ENCODE measurements at places on chromosomes 3 and 15.

GRCh38 chr3:62622553-62623174 lies 249.3 kb upstream of the FEZF2 start:
- DNase-seq = no peak

DNA sequence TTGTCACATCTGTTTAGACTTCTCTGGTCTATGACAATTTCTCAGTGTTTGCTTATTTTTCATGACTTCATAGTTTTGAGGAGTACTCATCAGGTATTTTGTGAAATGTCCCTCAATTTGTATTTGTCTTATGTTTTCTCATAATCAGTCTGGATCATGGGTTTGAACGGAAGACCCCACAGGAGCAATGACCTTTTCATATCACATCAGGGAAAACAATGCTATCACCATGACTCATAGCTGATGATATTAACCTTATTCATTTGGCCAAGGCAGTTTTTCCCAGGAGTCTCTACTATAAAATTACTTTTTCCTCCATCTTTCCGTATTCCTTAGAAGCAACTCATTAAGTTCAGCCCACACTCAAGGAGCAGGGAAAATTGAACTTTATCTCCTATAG lies 32.7 kb downstream of the AADACL2 start:
- DNase-seq = no peak

GRCh38 chr3:159340877-159341500 lies 539.1 kb downstream of the MFSD1 start:
- DNase-seq = no peak

- no peak for DNase-seq
Measured at GRCh38 chr3:10440684-10441083, 64.7 kb downstream of the ATP2B2 start.

DNA sequence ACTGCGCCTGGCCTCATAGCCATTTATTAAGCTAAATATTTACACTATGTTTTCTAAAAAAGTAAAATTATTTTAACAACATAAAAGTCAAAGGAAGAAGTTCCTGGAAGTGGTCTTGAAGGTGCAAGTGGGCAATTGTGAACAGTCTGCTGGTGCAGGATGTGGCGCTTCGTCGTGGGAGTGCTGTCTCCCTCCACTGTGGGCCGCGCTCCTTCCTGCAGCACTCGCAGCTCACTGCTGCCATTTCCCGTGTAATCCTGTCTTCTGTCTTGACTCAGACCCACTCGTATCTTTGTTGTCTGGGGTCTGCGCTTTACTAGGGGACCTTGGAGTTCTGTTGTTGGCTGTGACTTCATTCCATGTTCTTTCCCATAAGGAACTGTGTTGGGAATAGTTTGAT lies 56.3 kb downstream of the APBA2 start:
- DNase-seq = no peak

GRCh38 chr15:69314736-69315135 lies 16.0 kb downstream of the PAQR5 start:
- DNase-seq = no peak

DNA sequence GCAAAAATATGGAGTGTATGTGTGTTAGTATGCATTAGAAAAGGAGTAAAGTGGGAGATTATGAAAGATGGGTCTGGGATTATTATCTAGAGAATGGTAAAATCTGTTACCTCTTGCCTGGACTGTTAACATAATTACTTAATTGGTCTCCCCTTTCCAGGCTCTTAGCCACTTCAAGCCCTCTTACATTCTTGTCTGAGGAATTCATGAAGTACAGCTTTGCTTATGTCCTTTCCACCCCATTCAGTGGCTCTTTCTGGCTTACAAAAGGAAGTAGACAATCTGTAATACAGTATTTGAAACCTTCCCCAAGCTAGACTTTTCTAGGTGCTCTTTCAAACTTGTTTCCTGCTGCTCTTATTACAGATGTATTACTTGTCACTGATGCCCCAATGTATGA lies 129.8 kb downstream of the MBNL1 start:
- DNase-seq = no peak

- DNase-seq = no peak
Measured at GRCh38 chr15:41727143-41727542, 47.1 kb upstream of the MAPKBP1 start.

GRCh38 chr15:35728219-35728940 lies 182.4 kb upstream of the DPH6 start:
- DNase-seq = no peak

DNA sequence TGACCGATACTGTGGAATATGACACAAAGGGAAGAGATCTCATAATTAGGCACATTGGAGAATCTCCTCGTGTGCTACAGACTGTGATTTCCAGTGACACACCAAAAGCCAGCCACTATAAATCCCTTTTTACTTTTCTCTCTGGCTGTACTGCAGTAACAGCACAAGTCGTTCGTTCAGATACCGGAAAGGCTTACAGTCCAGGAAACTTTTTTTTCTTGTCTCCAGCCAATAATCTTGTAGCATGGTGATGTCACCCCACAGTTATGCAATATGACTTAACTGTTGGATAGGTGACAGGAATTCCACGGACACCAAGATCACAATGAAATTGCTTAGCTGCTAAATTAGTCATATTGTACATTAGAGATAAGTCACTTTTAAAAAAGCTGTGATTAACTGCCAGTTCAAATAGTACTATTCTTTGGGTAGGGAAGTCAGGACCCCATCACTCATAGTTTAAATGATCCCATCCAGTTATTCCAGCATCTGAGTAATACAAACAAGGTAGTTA lies 36.3 kb upstream of the TSC22D2 start:
- DNase-seq = no peak

DNA sequence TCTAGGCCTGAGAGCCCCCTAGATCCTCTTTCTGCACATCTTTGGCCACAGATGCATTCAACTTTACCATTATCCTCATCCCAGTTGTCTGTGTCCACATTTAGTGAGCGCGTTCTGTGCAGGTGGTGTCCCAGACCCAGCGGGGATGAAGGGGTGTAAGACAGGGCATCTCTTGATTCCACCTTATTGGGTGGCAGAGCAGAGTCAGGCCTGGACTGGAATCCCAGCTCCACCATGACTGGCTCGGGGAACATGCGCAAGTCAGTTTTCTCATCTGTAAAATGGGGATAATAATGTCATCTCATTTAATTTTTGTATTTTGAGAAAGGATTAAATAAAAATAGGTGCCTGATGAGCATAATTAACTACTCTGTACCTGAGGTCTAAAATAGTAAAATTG lies 7.8 kb downstream of the SMAD6 start:
- DNase-seq = no peak
